PC-9 (cell line): ENCODE measurements at places on chromosomes 3 and 15.

DNA sequence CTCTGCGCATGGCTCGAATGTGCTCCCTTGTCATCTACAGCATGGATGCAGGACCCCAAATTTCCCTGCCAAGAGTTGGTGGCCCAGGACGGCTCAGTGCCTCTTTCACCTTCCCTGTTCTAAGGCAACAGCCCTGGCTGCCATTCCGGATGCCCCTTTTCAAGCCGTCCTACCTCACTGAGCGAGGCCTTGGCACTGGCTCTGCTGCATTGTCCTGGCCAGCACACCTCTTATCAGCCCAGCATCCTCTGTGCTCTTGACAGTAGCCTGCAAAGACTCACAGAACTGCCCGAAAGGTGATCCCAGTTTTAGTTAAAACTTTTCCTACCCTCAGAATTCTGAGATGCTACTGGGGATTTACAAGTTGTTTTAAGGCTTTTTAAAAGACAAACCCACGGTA lies 122.0 kb downstream of the MECOM start:
- DNase-seq, result no peak

DNA sequence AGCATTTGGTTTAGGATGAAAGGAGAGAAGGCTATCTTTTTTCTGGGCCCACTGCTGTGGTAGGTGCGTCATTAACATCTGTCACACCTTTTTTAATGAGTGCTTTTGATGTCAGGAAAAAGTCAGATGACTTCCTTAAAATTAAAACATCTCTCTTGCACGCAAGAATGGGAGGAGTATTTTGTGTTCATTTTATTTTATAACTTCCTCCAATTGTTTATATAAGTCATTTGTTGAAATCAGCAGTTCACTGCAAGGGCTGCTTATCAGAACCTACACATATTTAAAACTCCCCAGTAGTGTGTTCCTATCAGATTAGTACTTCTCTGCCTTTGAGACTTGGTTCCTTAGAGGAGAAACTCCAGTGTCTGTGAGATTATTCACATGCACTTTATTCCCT lies 143.8 kb downstream of the NEO1 start:
- DNase-seq, result no peak

- DNase-seq, result peak; percentile 99
These were observed 27.6 kb downstream of the SLC28A1 start for GRCh38 chr15:84911879-84912660.

DNA sequence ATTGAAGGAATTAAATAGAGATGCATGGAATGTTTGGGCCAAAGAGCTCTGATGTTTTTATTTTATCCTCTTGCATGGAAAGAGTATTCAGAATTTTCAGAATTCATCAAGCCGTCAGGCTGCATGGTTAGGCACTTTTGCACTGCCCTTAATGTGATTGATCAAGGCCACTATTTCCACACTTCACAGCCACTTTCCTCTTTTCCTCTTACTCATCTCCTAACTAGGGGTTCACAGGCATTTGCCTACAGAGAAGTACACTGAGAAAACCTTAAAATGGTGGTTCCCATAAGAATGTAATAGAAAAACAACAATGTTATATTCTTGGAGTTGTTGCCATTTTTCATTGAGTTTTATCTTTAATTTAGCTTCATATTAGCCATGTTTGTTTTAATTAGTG lies 10.9 kb downstream of the SLC35A5 start:
- no peak for DNase-seq

- DNase-seq, result peak; percentile 26
These were observed 606.9 kb upstream of the KCNMB2 start for GRCh38 chr3:177929310-177929709.

DNA sequence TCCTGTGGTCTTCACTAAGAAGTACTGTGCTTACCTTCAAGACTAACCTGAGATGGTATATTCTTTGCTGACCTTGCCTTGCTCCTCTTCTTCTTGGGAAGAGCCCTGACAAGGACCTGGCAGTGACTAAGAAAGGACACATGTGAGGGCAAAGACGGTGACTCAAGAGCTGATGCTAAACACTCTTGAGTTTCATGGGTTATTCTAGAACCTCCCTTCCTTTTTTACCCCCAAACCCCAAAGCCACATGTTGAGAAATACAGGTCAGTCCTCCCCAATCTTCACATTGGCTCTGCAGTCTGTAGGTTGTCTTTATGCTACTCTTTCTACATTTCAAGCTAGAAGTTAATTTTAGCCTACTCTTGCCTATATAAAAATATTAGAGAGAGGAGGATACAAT lies 200.6 kb downstream of the SEMA6D start:
- DNase-seq, result no peak

DNA sequence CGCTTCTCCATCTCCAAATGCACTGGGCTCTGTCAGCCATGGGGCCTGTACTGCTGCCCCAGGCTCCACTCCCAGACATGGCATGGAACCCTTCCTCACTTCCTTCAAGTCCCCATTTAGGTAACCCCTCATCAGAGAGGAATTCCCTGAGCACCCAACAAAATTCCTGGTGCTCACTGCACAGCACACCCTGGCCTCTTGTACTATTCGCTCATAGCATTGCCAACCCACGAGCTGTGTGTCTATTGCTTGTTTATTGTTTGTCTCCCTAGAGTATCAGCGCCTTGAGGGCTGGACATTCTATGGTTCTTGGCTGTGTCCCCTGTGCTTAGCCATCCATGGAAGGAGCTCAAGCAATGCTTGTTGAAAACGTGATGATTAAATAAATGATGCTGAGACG lies 46.1 kb upstream of the SLCO2A1 start:
- no peak for DNase-seq

- DNase-seq, result no peak
These were observed 32.7 kb downstream of the RNF13 start for GRCh38 chr3:149845570-149846244.

DNA sequence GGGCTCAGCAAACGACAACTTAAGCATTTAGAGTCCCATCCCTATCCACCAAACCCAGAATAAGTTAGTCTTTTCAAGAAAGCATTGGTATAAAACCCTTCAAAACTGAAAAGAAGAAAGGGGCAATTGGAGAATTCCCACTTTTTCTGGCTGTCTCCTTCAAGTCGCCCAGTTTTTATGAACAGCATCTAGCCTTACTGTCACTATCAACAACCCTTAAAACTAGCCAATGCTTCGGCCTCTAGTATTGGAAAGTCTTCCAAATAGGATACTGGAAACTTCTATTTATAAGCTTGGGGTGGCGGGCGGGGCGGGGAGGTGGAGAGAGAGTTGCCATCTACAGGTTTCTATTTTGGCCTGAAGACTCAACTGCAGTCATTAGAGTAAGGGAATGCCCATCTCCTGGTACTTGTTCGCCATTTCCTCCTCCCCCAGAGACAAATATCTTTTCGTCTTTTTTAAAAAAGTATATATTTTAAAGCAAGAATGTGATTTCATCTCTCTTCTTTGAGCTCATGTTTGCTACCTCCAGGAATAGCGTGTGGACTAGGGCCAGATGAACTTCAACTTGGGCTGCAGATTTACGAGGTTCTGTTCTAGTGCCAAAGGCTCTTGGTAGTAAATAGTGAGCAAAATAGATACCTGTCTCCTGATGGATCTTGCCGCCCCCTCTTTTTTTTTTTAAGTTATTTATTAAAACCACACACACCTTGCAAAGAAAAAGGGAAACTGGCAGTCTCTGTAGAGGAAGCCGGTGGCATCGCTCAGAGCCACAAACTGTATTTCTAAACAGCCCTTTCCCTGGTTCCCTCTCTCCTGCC lies 2.7 kb downstream of the BCL6 start:
- no peak for DNase-seq

DNA sequence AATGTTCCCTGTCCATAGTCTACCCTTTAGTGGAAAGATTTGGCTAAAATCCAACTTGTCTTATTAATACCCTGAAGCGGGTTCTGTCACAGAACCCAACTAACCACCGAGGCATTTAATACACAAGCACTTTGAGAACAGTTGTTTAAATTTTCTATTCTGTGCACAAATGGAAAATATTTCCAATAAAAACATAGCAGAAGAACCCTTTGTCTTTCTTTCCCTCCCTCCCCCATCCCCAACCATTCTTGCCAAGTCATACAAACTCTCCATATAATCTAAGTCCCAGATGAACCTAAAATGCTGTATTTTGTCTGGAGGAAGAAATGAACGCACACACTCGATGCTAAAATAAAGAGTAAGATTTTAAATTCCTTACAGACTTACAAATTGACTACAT lies 126.9 kb upstream of the STRIT1 start:
- no peak for DNase-seq

DNA sequence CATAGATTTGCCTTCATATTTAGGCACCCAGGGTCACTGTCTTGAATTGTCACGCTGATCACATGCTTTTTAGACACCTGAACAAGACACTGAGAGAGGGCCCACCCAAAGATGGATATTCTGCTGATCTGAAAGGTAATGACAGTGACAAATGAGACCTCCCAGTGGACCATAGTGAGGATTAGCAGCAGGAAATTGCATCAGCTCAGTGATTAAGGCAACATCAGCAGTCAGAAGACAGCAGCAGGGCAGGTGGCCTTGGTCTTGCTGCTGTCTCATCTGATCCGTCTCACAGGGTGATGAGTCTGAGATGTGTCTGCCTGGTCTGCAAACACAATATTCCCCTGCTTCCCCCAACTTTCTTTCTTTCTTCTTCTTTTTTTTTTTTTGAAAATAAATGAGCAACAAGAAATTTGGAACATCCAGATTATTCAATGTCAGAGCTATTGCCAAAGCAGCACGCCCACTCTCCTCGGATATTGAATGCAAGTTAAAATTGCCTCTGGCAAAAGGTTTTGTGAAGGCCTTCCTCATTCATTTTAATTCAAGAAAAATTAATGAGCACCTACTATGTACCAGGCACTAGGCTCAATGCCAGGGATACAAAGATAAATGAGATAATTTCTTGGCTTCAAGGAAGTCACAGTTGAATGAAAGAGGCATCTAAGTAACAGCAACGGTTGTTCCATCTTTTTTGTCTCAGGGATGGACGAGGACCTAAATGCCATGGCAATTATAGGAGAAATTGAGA lies 14.1 kb downstream of the OTOL1 start:
- no peak for DNase-seq

DNA sequence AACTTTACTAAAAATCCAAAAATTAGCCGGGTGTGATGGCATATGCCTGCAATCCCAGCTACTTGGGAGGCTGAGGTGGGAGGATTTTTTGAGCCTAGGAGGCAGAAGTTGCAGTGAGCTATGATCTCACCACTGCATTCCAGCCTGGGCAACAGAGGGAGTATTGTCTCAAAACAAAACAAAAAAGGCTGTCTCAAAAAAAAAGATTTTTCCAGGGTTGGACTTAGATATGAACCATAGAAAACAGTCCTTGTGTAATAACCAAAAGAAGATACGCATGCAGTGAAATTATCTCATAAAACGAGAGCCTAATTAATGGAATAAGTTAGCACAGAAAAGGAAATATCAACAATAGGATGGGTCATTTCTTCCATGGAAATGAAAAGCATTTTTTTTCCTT lies 320.4 kb upstream of the RASGRP1 start:
- DNase-seq, result no peak

DNA sequence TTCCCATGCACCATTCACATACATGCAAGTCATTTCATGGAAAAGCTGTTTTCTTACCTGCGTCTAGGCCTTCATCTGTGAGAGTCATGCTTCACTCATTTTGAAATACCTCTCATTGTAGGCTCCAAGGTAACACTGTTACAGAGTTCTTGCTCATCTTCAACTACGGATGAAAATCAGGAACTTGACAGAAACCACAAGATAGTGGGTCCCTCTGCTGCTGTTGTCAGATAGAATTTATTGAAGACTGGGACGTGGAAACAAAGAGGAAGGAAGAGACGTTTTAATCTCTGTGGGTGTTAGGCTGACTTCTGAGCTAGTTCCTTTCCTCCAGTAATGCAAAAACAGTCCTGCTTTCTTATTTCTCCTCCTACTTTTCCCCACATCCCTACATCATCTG lies at the start of gene P2RY14:
TSS of gene P2RY14 (minus strand) at position 313 of the 400 bp plus-strand sequence. CDS start 64,226 bp downstream, outside the sequence.
- no peak for DNase-seq

DNA sequence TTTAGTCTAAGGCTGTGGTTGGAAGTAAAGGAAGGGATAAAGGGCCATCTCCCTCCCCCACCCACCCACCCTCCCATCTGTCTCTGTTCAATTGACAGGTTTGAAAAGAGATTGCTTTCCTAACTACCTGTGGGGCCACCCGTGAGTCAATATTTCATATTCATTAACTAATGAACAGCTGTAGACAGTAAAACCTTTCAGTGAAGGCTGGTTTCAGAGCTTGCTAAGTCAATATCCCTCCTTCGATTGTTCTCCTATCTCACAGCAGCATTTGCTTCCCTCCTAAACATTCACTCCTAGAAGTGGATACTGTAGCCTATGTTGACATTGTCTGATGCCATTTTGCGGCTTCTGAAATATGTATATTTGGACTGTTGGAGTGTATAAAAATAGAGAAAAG lies 85.9 kb upstream of the SYNPR start:
- no peak for DNase-seq

DNA sequence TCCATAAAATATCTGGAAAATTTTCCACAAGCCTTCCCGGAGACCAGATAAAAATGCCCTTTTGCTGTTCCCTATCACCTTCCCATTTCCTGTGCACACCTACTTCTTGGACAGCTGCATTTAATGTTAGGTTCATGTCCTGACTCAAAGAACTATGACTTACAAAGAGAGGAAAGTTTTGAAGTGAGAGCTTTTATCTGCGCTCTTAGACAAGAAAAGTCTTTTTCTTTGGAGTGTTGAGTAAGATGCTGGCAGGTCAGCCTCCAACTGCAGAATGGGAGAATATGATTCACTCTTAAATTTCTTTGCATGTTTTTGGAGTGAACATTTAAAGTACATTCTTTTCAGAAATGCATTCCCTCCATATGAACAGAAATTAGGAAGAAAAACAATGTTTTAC lies 147.3 kb upstream of the DPH6 start:
- no peak for DNase-seq

- DNase-seq, result no peak
These were observed 21.1 kb upstream of the CMTM8 start for GRCh38 chr3:32217339-32217738.

DNA sequence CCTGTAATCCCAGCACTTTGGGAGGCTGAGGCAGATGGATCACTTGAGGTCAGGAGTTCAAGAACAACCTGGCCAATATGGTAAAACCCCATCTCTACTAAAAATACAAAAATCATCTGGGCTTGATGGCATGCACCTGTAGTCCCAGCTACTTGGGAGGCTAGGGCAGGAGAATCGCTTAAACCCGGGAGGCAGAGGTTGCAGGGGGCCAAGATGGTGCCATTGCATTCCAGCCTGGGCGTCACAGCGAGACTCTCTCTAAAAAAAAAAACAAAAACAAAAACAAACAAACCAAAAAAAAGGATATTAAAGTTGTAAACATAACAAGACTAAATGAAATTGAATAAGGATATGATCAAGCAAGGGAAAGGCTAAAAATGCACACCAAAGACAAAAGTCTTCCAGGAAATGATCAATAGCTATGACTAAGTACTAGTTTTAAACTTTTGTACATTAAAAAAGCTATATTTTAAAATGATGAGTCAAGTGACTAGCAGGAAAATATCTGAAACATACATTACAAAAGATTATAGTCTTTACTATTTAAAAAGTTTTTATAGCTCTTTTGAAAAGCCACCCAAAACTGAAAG lies 28.6 kb downstream of the KLHL6 start:
- no peak for DNase-seq

DNA sequence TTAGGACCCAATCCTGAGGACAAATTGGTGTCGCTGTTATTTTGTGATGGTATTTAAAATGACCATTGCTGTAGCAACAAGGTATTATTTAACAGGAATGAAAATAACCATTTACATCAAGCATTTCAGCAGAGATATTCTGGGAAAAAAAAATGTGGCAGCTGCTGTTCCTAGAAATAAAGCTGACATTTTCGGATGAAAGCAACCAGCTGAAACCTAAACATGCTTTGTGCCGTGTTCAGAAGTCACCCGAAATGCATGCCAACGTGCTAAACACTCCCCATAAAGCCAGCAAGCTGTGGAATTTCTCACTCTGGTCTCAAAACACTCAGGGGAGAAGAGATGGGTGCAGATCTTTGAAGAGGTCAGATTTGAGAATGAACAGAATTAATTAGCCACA lies 31.5 kb upstream of the TAFA4 start:
- DNase-seq, result no peak
